ENCODE measurements at places on chromosomes 4 and X. TPM values are rescaled to one million over a fixed set of nuclear protein-coding genes. Genes with fewer than 3 reads are reported as not detected.

GRCh38 chr4:137711502-137711901, 179.2 kb upstream of the PCDH18 start:
- DNase-seq, result no peak

- DNase-seq, result peak; percentile 74
Observed at GRCh38 chrX:2690856-2691542, at the start of gene CD99. CD99 (plus strand) TSS chrX:2691295; CDS start chrX:2691361, 66 bp downstream.

DNA sequence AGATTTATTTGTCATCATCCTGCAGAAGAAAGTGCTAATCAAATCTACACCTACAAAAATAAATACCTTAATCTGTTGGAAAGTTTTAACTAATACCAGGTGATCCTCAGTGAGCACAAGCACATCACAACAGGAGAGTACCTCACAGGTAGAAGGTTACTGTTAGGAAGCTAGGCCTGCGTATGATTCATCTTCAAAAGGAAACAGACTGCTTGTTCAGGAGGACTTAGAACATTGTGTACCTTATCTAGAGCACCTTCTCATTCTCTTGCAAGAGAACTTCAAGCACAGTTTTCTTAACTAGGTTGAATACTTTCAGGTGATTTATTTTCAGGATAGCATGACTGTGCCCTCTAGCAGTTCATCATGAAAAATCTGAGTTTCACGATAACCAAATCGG, 54.2 kb downstream of the MND1 start:
- no peak for DNase-seq

GRCh38 chrX:111003118-111003517, 92.9 kb upstream of the PAK3 start:
- no peak for DNase-seq

DNA sequence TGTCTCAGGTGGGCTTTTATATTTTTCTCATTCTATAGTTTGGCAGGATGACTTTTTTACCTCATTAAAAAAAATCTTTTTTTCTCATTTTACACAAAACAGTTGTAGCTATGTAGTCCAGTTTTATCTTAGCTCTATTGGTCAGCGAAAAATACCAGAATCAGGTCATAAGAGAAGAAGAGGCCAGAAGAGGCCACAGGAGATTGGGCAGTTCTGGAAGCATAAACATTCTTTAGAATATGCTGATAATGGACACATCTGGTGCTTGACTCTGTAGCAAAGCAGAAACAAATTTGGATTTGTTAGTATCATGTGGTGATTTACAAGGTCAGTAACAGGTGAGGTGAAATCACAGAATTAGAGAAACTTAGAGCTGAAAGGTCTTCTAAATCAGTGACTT, 66.6 kb upstream of the ARHGAP24 start:
- no peak for DNase-seq

GRCh38 chrX:38701073-38701472, 100.2 kb upstream of the MID1IP1 start:
- no peak for DNase-seq

Gene ANXA10
- 2.5 TPM for total RNA-seq

GRCh38 chr4:106898621-106899230, 137.4 kb downstream of the DKK2 start:
- peak; percentile 18 for DNase-seq

Gene APLN
- 9.8 TPM for total RNA-seq

GRCh38 chrX:331151-331824, 12.7 kb upstream of the GTPBP6 start:
- DNase-seq, result no peak

Gene FGF13
- total RNA-seq, result 55.3 TPM

- DNase-seq, result no peak
Observed at GRCh38 chr4:116688536-116688935, 396.8 kb downstream of the TRAM1L1 start.

DNA sequence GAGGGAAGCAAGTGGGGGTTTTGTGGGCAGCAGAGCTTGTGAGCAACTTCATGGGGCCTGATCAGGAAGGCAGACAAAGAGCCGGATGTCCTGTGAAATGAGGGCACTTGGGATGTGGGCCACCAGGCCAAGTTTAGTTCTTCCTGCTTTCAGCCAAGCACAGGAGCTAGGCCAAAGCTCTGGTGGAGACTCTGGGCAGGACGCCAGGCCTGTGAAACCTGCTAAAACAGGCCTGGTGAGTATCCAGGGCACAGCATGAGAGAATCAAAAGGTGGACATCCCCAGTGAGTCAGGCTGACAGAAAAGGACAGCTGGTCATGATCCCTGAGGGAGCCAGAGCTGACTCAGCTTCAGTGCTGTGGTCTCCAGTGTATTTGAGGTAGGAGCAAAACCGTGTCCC, 95.7 kb downstream of the NPNT start:
- DNase-seq, result no peak

DNA sequence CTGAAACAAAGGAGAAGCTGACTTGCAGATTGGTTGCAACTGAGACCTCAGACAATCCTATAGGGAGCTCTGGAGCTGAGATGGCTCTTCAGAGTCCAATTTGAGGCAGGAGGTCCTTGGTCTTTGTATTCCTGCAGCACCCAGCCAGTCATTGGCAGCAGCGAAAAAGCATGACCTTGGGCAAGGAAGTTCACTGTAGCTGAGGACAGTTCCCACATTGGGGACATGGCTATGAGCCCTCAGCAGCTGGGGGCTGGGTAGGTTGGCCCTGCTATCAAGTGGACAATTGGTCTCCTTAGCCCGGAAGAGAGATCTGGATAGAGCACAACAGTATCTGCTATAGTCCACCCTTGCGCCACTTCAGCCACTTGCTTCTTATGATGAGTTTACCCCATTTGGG, 56.9 kb upstream of the ATP6AP2 start:
- no peak for DNase-seq

Gene TMPRSS11B
- not detected for total RNA-seq

GRCh38 chrX:15566244-15566643, 34.5 kb downstream of the ACE2 start:
- DNase-seq, result no peak

DNA sequence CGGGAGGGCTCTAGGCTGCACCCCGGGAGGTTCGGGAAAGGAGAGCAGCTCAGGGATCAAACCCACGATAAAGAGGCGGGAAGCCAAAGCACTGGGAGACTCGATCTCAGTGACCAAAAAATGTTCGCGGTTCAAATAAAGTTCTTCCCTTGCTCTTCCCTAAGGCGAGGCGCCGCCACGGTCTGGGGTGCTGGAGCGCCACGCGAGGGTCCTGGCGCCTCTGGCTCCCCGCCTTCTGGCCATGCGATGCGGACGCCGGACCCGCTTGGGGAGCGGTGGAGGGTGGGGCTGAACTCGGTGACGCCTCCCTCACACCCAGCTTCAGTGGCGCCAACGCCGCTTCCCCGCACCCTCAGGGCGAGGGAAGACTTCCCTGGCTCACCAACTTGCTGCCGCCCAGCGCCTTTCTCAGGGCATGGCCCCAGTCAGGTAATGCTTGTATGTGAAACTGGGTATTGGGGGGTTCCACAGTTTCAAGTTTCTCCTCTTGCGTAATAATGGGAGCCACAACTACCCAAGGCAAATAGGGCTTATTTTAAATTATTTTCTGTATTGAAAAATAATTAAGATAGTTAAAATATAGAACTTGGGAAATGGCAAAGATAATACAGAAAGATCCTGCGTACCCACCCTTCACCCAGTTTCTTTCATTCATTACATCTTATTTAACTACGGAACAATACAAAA, at the start of gene QRFPR:
TSS of gene QRFPR (minus strand) at position 243 of the 687 bp plus-strand sequence. CDS start 371 bp downstream, outside the sequence.
- DNase-seq, result no peak

Gene FAM133A
- total RNA-seq, result 2.1 TPM

Gene TLR6
- total RNA-seq, result 17.3 TPM

GRCh38 chr4:166777760-166778159, 456.5 kb downstream of the SPOCK3 start:
- no peak for DNase-seq

GRCh38 chrX:136354201-136354600, 53.4 kb downstream of the ADGRG4 start:
- no peak for DNase-seq

Gene TMPRSS11E
- total RNA-seq, result not detected

Gene PWWP3B
- 0.12 TPM for total RNA-seq

Gene COL4A5
- 193 TPM for total RNA-seq

GRCh38 chr4:25493466-25493865, 116.4 kb downstream of the ANAPC4 start:
- DNase-seq, result no peak

DNA sequence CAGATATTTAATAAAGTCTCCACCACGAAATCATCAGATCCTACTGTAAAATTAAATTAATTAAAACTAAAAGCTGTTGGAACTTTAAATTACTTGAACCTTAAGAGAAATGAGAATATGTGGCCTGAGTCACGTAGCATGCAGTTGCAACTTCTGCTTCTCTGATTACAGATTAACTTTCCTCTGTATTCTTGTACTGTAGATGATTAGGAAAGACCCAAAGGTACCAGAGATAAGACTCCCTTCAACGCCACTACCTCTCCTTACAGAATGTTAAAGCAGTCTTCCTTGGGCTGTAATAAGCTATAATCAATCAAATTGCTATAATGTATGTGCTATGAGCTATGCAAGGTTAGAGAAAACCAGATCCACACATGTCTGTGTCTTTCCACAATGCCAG, 47.9 kb downstream of the FAM13A start:
- DNase-seq, result no peak

GRCh38 chr4:118736900-118737299, 51.7 kb downstream of the METTL14 start:
- DNase-seq, result no peak

- no peak for DNase-seq
Observed at GRCh38 chrX:107878106-107878505, 52.4 kb downstream of the MID2 start.

DNA sequence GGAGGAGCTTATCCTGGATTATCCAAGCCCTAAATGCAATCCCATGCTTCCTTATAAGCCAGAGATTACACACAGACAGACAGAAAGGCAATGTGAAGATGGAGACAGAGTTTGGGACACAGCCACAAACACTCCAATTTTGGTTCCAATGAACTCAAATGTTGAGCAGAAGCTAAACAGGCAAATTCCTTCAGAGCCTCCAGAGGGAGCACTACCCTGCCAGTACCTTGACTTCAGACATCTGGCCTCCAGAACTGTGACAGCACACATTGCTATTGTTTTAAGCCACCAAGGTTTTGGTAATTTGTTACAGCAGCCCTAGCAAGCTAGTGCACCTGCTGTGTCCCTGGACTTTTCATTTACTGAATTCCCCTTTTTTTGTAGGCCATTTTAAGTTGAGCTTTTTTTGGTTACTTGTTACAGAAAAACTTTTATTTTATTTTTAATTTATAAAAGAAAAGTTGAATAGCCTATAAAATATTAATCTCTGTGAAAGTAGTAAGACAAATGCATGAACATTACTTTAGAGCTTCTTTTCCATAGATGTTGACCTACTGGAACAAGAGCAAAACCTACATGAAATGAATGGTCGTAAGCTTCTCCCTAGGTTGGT, 33.4 kb upstream of the SRD5A3 start:
- DNase-seq, result peak; percentile 30

DNA sequence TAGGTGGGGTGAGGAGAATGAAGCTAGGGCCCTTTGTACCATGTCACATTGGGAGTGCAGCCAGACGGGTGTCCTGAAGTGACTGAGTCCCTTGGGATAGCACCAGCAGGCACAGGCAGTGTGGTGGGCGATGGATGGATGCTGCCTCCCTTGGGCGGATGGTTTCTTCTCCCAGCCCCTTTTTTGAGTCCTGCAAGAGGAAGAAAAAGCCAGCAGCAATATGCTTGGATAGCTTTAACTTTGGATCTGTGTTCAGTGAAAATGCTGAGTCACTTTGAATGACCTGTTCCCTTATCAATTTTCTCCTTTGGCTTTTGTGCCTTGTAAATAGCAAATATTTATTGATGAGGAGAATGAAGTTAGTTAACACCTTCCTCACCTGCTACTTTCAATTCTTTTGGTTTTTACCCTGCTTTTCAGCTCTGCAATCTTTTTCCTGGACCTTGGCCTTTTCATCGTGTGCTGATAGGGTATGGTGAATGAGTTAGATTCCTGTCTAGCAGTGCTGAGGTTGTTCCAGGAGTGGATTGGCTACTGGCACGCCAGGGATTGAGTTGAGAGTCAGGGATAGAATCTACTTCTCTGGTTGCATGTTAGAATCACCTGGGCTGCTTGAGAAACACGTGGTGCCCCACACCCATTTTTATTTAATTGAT, 10.2 kb downstream of the DCUN1D4 start:
- peak; percentile 12 for DNase-seq

- peak; percentile 26 for DNase-seq
Observed at GRCh38 chrX:49282647-49283011, 13.0 kb downstream of the PPP1R3F start.

Gene PROM1
- 0.27 TPM for total RNA-seq

DNA sequence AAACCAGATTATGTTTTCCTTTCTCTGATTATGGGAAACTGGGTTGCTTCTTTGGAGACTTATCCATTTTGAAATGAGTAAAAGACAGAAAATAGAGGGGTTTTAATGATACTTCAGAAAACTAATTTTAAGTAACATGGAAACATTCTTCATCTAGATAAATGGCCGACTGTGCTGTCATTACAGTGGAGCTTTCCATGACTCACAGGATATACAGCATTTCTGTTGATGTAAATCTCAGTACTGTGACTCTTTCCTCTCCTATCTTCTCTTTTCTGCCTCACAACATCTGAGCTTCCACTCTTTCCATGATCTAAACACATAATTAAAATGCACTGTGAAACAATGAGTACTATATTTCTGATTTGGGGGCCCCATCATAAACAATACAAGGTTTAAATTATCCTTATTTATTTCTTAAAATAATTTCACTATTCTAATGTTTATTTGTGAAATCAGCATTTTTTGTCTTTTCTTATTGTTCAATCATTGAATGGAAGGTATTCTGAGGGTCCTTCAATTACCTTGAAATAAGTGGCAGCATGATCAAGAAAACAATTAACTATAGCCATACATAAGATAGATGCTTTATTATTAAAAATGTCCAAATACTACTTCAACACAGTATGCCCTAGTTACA, 19.3 kb downstream of the SEC24D start:
- no peak for DNase-seq

Gene FABP2
- total RNA-seq, result not detected

GRCh38 chrX:153921070-153921469, 5.0 kb downstream of the ARHGAP4 start:
- DNase-seq, result no peak

GRCh38 chrX:70769659-70770227, 138.8 kb downstream of the TEX11 start:
- DNase-seq, result peak; percentile 15

Gene ADAM29
- total RNA-seq, result not detected

- DNase-seq, result no peak
Observed at GRCh38 chr4:116585246-116585645, 500.1 kb downstream of the TRAM1L1 start.

DNA sequence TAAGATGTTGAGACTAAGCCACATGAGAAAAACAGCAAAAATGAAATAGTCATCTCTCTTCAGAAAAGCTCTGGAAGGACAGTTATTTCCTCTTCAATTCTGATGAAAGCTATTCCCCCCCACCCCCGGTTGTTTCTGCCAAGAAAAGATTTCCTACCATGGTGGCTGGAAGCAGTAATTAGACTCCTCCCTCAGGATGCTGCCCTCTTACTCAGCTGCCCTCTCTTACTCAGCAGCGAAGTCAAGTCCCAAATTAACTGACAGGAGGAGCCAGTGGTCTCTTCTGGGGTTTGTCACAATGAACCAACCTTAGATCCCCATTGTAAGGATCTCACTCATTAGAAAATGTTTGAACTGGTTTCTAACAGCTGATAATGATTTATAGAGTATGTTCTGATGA, 38.0 kb downstream of the GPM6B start:
- DNase-seq, result no peak

GRCh38 chr4:18698119-18698883, 676.7 kb upstream of the LCORL start:
- DNase-seq, result no peak
